ENCODE measurements at places on chromosomes 1 and 21.

DNA sequence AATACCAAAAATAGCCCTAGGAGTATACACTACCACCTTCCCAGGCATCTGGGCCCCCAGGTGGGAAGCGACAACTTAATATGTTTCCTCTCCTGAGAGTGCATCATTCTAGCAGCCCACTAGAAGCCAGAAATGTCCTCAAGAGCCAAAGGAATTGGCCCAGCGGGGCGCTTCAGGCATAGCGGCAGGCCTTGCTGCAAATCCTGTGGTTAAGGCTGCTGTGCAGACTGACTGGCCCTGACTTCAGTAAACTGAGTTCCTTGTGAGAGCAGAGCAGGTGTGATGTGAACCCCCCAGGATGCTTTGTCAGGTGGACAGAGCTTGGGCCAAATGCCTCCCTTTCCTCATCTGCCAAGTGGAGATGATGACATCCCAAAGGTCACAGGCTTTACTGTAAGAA is 29.7 kb upstream of the LDLRAP1 start:
- DNase-seq: no peak

- no peak for DNase-seq
Measured at GRCh38 chr21:27532076-27532475, 565.2 kb upstream of the ADAMTS5 start.

DNA sequence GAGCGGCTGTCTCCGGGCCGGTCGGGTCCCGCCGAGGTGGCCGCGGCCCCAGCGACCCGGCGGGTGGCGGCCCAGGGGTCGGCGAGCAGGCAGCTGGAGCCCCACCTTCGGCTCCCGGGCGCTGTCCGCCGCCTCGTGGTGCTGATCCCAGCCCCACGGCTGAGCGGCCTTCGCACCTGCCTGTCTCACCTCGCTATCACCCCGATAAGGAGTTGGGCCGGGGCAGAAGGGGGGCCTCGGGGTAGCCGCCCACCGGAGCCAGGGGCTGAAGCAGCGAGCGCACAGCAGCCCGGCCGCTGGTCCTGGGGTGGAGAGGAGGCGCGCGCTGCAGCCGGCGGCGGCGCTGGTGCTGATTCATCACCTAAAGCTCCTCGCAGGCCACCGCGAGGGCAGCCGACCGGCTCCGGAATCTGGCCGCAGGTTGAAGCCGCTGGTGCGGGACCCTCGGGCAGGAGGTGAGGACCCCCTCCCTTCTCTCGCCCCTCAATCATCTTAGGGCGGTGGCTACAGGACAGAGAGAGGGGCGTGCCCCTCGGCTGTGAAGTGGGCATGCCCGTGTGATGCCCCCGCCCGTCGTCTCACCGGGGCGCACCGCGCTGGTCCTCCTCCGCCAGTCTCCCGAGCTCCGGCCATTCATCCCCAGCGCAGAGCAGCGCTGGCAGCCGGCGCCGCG is 575 bp downstream of the TRIM67 start:
- no peak for DNase-seq

GRCh38 chr1:246110343-246111219 is 396.5 kb downstream of the SMYD3 start:
- no peak for DNase-seq

DNA sequence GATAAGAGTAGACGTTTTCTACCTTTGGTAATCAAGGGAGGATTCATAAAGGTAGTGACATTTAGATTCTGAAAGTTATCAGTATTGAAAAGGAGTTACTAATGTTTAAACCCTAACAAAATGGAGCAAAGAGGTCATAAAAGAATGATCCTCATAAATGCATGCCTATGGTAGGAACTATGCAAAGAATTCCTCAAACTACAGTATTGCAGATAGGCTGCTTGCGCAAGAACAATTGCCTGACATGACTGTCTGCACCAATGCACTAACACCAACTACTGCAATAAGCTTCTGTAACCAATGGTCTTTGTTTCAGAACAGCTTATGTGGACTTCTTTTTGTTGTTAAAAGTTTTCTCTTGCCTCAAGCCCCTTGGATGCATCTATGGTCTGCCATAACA is 597.3 kb upstream of the ADGRL4 start:
- no peak for DNase-seq

DNA sequence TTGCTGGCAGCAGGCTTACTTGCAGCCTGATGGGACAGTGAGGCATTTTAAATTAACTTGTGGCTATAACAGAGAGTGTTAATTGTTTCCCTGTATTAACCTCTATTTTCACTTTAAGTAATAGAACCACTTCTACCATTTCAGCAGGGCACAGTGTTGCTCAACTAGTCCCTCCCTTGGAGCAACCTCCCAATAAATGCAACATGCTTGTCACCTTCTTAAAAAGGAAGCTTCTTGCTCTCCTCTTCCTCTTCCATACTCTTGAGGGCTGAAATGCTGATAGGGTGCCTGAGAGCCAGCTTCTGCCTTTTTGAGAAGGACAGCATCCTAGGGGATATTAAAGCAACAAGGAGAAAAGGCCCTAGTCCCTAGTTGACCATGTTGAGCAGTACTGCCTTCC is 52.1 kb downstream of the C4BPA start:
- DNase-seq: peak; percentile 56
